Stimulated activated naive CD4-positive, alpha-beta T cell treated with Interleukin-2 at 50 U/mL for 16 hours (primary cell): ENCODE measurements at places on chromosomes 3 and 15.

DNA sequence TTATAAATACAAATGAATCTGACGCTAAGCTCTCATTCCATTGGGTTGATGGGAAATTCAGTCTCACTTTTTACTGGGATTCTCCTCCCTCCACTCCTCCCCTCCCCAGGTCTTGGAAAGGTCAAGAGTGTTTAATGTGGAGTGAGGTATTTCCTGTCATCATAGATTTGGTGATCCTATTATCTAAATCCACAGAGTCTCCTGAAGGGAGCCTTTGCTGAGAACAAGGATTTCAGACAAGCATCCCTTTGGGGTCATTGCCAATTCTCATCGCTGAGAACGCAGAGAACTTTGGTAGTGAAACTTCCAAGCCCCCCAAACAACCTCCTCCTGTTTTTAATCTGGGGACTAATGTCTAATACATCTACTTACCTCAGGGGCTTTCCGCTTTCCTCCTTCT lies 297.9 kb downstream of the OTOL1 start:
- DNase-seq, result no peak

DNA sequence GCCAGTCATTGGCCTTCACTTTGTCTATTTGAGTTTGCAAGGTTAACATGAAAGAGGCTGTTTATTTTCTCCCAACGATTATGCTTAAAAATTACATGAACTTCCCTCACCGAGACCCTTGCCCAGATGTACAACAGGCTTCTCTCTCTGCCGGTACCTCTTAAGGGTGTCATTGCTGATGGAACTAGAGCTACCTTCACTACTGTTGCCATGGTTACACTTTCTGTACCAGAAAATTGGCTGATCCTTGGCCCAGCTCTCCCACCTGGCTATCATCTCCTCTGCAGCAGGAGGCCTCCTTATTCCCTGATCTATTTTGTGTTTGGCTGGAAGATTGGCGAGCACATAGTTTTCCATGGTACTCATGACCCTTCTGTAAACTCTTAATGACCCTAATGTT lies 24.0 kb upstream of the LIPC start:
- no peak for DNase-seq

DNA sequence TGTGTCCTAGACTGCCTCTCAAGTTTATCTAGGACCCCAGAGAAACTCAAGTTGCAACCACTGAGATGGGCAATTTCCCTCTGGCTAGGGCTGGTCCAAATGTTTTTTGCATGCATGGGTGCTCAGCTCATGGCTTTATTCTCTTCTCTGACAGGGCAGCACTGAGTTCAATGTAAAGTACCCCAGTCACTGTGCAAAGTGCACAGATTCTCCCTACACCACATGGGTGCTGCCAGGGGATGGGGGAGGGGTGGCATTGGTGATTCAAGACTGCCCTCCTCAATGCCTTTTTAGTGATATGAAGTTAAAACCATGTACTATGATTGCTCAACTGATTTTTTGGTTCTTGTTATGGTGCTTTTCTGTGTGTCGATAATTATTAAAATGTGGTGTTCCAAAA lies 14.8 kb upstream of the RAD51 start:
- DNase-seq, result no peak

DNA sequence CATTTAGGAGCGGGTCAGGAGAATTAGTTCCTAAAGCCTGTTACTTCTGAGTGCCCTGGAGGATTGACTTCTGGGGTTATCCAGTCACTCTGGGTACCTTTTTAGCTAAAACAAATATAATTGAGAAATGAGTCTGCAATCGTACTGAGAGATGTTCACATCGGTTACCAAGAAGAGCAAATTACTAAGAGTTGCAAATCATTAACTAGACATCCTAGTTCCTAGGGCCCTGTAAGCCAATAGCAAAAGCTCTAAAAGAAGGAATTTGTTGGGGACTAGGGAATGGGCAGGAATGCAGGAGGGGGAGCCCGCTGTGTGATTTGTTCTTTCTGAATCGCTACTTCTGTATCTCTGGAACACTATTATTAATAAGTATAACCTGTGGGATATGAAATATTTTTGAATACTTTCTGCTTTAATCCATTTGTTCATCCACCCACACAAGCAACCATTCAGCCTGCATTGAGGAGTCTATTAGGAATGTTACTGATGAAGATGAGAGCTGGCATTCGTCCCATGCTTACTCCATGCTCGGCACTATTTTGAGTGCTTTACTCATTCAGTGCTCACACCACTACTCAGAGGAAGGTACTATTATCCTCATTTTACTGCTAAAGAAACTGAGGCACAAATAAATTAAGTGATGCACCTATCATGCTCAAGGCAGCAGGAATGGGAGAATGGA lies 31.5 kb upstream of the KY start:
- DNase-seq, result no peak

GRCh38 chr3:157362348-157362747 lies 74.3 kb upstream of the PTX3 start:
- DNase-seq, result no peak

DNA sequence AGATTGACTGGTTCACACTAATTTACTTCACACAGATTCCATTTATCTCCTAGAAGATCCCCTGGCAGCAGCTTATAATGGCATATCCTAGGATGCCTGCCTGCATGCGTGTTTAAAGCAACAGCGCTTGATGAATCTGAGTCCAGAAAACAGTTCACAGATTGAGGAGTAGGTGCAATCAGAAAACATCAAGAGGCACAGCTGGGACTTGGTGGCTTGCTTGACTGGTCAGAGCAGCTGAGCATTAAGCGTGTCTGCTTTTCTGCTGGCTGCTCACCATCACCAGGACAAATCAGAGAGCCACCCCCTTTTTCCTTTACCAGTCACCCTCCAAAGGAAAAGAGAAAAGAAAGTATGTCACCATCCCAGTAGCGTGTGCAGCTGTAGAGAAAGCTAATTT lies 223.6 kb downstream of the WDR72 start:
- DNase-seq, result no peak

- no peak for DNase-seq
Observed at GRCh38 chr3:32381922-32382321, 9.7 kb upstream of the CMTM7 start.

DNA sequence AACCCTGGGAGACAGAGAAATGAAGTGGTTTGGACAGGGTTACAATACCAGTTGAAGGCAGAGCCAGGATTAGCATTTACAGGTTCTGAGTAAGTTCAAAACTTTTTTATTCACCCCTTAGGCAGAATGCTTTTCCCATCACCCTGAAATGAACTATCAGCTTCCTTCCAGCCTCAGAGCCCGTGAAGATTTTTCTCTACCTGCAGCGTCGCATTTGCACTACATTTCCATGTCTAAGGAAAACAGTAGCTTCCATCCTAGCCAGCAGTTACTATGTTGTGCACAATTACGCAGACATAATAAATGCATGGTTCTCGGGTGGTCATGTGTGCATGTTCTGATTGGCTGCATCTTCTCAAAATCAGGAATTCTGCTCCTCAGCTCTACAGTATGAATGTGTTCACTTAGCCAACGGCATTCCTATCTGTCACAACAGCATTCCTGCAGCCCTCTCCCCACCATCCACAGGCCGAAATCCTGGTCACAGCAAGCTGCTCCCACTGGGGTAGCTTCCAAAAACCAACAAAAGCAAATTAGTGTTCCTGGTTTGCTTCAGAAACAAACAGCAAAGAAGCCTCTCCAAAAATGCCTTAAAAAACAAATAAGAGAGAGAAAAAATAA lies 510.8 kb upstream of the SEMA6D start:
- DNase-seq, result no peak

GRCh38 chr3:139554628-139555027 lies 15.1 kb upstream of the RBP1 start:
- no peak for DNase-seq

DNA sequence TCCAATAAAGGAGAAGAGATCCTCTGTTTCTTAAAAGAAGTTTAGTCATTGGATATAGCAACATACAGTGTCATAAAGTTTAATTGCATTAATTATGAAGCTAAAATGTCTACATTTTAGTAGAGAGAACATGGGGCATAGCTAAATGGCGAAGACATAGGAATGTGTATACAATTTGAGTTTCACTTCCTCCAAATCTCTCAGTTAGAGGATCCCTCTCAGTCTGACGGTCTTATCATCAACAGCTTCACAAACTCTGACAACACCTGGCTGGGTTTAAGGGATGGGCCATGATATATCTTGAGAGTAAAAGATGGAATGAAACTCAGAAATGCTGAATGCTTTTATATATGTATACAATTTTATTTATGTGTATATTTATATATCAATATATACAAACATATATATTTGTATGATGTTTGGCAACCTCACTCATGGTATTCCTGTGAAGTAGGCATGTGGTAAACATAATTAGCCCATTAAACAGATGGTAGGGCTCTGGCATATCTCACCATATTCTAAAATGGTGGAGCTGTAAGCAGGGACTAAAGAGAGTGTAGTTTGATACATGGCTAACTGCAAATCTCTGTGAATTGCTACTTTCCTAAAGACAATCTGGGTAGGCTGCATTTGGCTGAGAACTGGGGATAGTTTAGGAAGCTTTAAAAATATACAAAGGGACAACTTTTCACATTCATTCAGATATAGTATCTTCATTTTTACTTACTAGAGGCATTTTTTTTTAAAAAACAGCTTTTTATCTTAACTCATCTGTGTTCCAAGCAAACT lies 111.6 kb downstream of the TIGIT start:
- DNase-seq, result no peak

GRCh38 chr3:98099848-98100247 lies 12.9 kb downstream of the OR5AC2 start:
- DNase-seq, result no peak
